ENCODE measurements at places on chromosomes 13 and 19.

GRCh38 chr13:76009267-76009890, 373.2 kb downstream of the LMO7 start:
- no peak for DNase-seq

DNA sequence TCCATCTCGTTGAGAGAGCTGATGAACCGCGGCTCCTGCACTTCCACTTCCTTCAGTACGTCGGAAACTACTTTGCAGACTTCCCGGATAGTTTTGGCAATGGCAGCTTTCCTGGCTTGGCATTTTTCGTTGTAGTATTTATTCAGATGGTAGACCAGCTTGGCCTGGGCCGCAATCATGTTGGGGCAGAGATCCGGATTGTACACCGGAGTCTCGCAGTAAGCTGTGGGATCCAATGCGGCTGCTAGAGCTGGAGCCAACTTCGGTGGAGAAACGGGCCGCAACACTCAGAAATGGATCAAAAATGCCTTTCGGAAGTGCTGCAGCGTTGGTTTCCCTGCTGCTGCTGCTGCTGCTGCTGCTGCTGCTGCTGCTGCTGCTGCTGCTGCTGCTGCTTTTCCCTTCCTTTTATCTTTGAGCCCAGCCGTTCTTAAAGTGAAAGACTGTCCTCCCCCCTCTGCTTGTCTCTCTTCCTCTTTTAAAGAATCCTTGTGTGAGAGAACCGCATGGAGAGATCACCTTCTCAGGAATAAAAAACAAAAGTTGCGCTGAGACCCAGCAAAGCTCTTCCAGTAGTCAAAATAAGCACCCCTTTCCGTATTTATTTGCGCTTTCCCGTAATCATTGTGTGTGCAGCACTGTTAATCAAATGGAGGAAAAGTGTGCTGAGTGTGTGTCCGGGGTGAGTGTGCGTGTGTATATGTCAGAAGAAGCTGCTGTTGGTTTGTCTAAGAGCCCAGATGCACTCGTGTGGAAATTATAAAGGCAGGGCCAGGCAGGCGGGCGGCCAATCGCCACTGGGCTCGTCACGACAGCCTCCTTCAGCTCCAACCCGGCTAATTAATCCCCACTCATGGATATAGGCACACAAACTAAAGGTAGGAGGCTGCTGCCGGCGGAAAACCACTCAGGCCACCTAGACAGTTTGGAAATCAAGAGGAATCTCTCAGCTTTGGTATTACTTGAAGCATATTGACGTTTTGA, at the start of gene MAB21L1:
MAB21L1 (minus strand) TSS at position 730 of the 984 bp plus-strand sequence; CDS start at position 179, 551 bp downstream.
- DNase-seq: no peak

GRCh38 chr13:70203661-70204229, 95.5 kb upstream of the KLHL1 start:
- no peak for DNase-seq

DNA sequence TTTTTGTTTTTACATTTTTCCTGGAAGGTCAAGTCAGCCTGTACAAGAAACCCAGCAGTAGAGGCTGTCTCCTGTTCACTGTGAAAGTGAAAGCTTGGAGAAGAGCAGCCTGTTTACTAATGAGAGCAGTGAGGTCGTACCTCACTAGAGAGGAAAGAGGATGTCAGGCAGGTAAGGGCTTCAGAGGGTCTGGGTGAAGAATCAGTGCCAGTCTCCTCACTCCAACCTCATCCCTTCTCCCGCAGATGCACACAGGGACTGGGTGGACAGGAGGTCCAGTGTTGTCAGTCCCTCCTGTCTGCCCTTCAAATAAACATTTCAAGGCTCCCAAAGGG, 462.5 kb downstream of the KLF5 start:
- no peak for DNase-seq

DNA sequence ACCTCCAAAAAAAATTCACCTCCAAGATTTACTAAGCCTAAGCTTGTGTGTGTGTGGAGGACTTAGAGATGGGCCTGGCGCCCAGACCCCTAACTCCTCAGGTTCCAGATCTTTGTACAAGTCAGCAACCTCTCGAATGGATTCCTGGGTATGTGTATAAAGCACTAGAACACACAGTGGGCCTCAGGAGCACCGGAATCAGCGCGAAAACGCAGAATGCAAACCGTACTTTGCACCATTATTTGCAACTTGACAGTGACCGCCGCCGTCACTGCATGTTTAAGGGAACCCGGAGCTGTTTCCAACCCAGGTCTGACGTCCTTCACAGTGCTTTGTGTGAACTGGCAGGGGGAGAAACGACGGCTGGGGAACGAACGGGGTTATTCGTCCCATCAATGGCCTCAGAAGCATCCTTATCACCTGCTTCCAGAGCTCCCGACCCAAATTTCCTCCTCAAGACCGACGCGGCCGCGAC, 688 bp downstream of the ZNF606 start:
- no peak for DNase-seq

GRCh38 chr13:110575322-110576069, 14.0 kb upstream of the RAB20 start:
- no peak for DNase-seq

GRCh38 chr19:13154911-13155471, 4.8 kb downstream of the IER2 start:
- peak; percentile 68 for DNase-seq

DNA sequence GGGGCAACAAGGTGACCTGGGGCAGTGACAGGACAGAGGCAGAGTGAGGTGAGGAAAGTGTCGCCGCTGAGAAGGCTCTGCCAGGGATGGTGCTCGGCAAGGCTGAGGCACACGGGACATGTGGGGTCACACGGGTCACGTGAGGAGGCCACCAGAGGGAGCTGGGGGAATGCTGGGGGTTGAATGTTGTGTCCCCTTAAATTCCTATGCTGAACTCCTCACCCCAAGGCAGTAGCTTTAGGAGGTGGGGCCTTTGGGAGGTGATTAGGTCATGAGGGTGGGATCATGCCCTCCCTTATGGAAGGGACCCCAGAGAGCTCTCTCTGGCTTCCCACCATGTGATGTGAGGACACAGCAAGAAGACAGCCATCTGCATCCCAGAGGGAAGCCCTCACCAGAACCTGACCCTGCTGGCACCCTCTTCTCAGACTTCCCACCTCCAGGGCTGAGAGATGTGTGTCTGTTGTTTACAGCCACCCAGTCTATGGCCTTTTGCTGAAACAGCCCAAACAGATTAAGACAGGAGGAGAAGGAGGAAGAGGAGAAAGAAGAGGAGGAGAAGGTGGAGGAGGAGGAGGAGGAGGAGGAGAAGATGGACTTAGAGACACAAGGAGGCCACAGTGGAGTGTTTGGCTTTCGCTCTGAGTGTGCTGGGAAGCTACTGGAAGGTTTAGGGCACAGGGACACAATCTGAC, 35.4 kb downstream of the RFX2 start:
- DNase-seq: no peak

GRCh38 chr19:52665529-52665928, 27.4 kb upstream of the ZNF83 start:
- no peak for DNase-seq

- DNase-seq: no peak
These were observed 11.0 kb upstream of the ZNF766 start for GRCh38 chr19:52258426-52258825.

DNA sequence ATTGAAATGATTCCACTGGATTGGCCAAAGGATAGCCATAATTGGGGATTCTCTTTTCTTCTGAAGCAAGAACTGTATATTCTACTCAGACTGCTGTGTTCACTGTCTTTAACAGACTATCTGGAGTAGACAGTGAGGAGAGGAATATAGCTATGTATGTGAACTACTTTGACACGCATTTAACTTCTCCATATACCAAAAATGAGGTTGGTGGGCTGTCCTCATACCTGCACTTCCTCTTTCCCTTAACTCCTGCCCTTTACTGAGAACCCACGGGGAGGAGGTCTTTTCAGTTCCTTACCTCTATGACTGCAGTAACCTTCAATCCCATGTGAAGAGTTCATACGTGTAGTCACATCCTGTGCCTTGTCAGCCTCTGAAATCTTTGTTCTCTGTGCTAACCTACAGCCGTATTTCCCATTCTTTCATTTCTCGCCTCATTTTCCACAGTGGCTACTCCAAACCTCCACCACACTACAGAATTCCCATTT, 305.8 kb downstream of the MTUS2 start:
- no peak for DNase-seq

GRCh38 chr13:44713788-44714469, 137.8 kb upstream of the TSC22D1 start:
- no peak for DNase-seq

GRCh38 chr13:110628477-110628793, 13.1 kb downstream of the NAXD start:
- DNase-seq: no peak

- DNase-seq: peak; percentile 98
These were observed 434 bp upstream of the ETFB start for GRCh38 chr19:51366389-51367254.

DNA sequence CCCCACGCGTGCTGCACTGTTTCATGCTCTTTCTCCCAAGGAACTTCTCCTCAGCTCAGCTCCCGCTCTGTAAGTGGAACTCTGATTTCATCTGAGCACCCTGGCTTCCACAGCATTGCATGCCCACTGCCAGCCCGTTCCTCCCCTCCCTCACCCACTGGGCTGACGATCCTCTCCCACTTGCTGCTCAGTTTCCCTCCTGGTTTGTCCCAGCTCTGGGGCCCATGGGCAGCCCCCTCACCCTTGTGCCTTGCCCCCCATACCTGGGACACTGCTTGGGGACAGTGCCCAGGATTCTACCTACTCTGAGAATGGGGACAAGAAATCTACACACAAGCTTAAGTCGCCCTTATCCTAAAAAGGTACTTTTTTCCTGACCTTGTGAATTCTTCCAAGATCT, 115.9 kb upstream of the C1QTNF9B start:
- no peak for DNase-seq

- no peak for DNase-seq
These were observed 618.7 kb downstream of the DIAPH3 start for GRCh38 chr13:59545007-59545406.

DNA sequence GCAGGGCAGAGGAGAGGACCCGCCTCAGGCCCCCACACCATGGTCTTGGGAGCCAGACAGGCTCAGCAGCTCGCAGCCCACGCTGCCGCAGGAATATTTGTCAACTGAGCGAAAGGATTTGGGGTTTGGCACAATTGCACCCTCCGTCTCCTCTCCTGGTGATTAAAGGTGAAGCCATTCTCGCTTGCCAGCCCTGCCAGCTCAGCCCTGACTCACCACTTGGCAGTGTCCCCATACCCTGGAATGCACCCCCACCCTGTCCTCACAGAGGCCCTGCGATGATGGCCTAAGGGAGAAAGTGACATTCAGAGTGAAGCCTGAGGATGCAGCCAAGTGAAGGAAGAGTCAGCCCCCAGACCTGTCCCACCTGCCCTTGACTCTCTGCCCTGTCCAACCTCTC, 18.8 kb downstream of the CYTH2 start:
- no peak for DNase-seq

DNA sequence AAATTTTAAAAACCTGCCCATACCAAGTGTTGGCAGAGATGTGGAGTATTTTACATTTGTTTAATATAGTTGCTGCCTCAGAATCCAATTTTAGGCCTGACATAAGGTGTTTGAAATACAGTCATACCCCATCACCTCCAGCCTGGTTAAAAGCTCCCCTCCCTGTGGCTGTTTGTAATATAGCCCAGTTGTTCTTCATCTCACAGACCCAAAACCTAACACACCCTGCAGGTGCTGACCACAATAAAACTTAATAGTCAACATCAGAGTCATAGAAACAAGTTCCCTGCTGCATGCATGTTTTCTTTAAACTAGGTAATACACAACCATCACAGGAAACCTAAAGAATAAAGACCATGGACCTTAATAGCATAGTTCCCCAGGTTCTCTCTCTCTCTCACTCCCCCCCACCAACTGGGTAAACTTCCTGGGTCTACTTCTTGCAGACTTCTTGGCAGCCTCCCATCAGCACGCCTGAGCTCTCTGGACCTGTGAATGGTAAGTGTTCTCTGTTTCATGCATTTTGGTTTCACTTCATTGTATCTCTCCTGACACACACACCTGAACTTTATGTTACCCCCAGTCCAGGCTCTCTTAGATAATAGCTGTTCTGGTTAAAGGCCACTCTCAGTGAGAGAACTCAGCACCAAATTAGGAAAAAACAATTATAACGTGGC, 1369.9 kb downstream of the EFNB2 start:
- DNase-seq: no peak

GRCh38 chr19:3653865-3654513, 27.4 kb upstream of the CACTIN start:
- no peak for DNase-seq

- no peak for DNase-seq
These were observed 25.7 kb upstream of the IGFL4 start for GRCh38 chr19:46066471-46066870.

DNA sequence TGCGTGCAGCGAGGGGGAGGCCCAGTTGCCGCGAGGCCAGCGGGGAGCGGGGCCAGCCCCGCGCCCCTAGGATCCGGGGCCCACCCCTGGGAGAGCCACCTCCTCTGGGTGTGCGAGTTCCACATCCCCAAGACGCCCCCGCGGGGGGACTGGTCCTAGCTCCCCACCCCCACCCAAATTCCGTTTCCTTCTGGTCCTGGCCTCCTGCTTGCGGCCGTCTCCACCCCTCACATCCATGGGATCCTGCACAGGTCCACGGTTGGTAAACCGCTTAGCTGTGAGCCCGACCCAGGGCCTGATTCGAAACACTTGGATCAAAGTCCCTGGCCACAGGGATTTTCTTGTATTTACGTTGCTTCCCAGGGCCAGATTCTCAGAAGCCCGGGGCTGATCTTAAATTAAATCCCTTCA, 324 bp upstream of the FBXO17 start:
- no peak for DNase-seq

DNA sequence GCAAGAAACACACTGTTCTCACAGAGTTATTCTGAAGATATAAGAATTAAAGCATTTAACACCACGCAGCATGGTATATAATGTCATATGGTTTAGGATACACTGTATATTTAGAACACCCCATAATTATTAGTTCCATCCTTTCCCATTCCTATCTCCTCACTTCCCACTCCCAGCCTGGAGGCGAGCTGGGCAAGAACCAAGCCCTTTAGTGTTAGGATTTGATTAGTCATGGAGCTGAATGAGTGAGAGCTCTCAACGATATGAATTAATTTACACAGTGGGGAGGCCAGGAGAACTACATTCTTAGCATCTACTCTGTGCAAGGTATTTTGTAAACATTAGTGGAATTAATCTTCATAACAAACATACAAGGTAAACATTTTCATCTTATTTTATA, 934.3 kb downstream of the DIAPH3 start:
- DNase-seq: no peak

GRCh38 chr13:81498969-81499368, 1158.0 kb upstream of the SPRY2 start:
- DNase-seq: no peak

DNA sequence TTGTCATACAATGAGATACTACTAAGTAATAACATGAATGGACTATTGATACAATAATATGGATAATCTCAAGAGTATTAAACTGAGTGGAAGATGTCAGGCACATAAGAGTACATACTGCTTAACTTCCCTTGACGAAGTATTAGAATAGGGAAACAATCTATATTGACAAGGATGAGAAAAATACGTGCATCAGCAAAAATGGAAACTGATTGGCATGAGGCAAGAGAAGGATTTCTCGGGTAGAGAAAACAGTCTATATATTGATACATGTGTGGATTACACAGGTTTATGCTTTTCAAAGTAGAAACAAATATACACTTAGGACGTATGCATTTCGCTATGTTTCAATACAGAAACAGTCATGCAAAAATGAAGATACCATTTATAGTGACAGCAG, 57.4 kb downstream of the PRR20E start:
- no peak for DNase-seq

- no peak for DNase-seq
These were observed 21.1 kb upstream of the PLEKHF1 start for GRCh38 chr19:29644210-29644609.

GRCh38 chr13:23558675-23559536, 11.3 kb upstream of the TNFRSF19 start:
- no peak for DNase-seq

- DNase-seq: no peak
These were observed 42.9 kb upstream of the PCDH17 start for GRCh38 chr13:57588639-57589038.
